Left cardiac atrium (tissue), 4 donors: ENCODE measurements at places on chromosomes 1 and 21. TPM values are rescaled to one million over a fixed set of nuclear protein-coding genes. Genes with fewer than 3 reads are reported as not detected.

GRCh38 chr21:26834181-26834905 lies 10.9 kb downstream of the ADAMTS1 start:
- no peak for DNase-seq

DNA sequence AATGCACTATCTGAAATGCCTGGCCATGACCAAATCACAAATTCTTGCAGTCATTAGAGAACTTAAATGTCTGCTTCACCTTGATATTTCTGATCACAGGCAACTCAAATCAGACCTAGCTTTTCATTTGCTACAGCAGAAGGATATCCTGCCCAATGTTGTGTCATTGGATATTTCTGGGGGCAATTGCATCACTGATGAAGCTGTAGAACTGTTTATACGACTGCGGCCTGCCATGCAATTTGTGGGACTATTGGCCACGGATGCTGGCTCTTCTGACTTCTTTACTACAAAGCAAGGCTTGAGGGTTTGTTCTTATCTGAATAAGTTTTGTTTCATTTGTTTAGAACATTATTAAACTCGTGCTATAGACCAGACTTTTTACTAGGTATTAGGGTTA lies 14.9 kb downstream of the ZYG11A start:
- no peak for DNase-seq

Gene C1orf87
- total RNA-seq = not detected

Gene CD5L
- 0.38 TPM for total RNA-seq

Gene C1orf210
- not detected for total RNA-seq
